Umbilical cord (tissue), 2 donors: ENCODE measurements at places on chromosomes 7 and 10.

- no peak for DNase-seq
Observed at GRCh38 chr7:7452119-7452518, 83.6 kb downstream of the COL28A1 start.

GRCh38 chr7:17185690-17186070, 112.8 kb upstream of the AHR start:
- peak; percentile 55 for DNase-seq

DNA sequence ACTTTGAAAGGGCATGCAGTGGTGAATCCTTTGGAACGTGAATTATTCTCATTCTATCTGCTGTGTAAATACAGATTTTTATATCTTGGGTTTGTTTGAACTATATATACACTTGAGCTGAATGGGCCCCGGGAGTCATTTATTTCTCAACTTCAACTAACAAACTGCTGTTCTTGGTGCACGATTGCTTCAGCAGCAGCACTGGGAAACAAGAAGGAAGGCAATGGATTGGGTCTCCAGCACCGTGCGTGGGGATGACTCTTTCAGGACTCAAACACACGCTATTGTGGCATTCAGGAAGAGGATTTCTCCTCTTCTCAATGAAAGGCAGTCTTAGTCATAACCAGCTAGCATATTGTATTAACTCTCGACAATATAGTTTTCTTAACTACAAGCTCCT, 226.0 kb upstream of the NFE2L3 start:
- no peak for DNase-seq

DNA sequence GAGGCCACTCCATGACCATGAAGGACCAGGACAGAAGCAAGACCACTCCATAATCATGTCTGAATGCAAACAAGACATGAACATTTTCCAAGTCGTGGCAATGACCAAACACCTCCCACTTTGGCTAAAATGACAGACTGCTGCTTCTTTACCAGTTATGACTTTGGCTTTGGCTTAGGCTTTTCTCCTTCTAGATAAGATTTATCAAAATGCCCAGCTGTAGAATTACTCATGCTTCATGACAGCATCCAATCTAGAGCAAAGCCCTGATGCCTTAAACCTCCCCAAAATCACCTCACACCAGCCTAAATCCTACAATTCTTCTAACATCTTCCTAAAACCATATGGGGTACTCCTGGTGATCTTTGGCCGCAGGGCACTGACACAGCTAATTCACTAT, 102.1 kb downstream of the VPS41 start:
- no peak for DNase-seq
